Activated T-cell treated with anti-CD3 and anti-CD28 coated beads, Interleukin-2, amount 50 U/mL, for 24 hours (primary cell): ENCODE measurements at places on chromosomes 12 and 14.

DNA sequence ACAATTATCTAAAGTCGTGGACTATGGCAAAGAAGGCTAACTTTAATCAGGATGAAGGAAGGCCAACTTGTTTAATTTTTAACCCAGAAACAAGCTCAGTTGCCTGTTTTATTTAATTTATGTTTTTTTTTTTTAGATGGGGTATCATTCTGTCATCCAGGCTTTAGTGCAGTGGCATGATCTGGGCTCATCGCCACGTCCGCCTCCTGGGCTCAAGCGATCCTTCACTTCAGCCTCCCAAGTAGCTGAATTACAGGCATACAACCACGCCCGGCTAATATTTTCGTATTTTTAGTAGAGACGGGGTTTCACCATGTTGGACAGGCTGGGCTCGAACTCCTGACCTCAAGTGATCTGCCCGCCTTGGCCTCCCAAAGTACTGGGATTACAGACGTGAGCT, 19.7 kb downstream of the NUDT4 start:
- DNase-seq, result no peak

GRCh38 chr12:97757481-97758193, 295.0 kb downstream of the RMST start:
- DNase-seq, result no peak

DNA sequence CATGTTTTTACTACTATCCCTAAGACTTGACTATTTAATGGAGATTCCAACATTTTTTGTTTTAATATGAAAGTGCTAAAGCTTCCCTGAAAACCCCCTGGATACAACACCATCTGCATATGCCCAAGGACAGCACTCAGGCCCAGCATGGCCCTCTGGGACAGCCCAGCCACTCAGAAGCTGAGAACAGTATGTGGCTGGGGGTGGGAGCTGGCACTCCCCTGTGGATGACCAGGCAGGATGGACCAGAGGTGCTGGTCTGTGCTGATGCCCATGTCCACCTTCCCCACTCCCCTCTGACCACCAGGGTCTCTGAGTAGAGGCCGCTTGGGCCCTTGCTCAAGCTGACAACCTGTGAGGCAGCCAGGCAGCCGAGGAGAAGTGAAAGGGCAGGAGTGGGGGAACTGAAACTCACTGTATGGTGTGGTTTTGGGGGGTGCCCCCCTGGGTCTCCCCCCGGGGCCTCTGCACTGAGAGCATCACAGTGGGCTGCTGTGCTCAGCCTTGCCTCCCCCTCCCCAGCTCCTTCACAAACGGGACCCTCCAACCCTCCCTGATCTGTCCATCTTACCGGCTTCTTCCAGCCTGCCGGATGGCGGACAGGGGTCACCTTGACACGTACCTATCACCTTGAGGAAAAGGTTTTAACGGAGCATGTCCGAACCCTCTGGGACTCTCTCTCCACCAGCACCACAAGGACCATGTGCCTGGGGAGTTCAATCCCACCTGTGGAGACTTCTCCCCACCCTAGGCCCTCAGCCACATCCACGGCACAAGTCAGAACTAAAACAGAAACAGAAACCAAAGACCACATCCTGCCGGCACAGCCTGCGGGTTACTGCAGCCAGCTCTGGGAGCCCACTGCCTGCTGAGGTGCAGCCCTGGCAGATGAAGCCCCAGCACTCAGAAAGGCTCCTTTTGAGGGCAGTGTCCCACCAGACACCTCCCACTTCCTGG, at the start of gene TMEM229B:
TMEM229B (minus strand) TSS at position 785 of the 957 bp plus-strand sequence. CDS start 14,798 bp downstream, outside the sequence.
- DNase-seq, result peak; percentile 80

DNA sequence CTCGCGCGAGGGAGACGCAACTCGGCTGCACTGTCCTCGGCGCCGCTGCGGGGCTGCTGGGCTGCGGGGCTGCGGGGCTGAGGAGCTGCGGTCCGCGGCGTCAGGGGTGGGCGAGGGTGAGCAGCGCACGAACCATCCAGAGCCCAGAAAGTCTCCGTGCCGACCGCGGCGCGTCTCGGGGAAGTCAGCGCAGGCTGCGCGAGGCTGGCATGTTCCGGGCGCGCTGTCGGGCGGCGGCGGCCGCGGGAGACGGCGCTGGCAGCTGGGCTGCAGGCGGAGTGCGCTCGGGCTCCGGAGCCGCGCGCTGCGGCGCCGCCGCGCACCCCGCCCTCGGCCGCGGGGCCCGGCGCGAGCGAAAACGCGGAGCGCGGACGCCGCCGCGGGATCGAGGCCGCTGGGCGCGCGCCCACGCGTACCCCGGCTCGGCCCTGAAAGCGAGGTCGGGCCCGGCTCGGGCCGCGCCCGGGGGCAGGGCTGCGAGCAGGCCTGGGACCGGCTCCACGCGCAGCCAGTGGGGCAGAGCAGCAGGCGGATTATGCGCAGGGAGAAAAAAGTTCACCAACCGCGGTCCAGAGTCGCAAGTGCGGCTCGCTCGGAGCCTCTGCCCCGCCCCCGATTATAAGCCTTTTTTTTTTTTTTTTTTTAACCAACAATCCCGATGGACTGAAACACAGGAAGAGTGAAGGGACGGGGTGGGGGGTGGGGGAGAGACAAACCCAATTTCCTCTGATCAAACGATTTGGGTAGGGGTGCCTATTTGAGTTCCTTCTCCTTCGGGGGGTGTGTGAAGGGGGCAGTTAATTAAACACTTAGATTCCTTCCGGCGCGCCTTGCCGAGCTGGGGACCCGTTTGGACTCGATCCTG, at the start of gene PRICKLE1:
PRICKLE1 (minus strand) TSS at position 282 of the 865 bp plus-strand sequence. CDS start 117,230 bp downstream, outside the sequence.
- DNase-seq, result peak; percentile 55

DNA sequence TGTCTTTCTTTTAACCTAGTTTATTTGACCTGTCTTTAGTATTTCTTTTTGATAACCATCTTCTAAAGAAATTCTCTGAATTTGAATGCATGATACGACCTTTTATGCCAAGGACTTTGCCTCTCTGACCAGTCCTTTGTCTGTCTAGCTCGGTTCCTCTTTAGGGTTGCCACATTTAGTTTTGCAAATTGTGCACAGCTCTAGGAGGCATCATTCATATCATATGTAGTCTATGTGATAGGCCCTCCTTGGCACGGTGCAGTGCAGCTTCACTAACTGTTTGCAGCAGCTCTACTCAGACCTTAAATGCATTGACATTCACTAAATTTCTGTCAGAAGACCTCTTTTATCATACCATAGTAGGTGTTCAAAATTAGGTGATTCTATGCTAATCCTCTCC, 75.6 kb downstream of the USP15 start:
- no peak for DNase-seq

DNA sequence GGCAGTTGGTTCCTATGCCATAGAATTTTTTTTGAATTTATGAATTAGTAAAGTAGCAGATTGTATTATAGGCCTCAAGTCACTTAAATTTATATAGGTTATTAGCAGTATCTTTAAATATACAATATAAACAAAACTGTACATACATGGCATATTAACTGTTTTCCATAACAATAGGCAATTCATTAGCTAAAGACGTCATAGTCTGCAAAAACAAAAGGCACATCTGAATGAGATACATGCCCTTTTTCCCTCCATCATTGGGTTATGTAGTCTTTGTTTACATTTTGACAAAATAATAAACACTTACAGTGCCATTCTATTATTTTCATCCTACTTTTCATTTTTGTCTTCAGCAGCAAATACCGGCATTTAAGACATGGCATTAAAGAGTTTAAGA, 1.1 kb upstream of the VCPKMT start:
- no peak for DNase-seq

GRCh38 chr12:64997858-64998257, 123.2 kb downstream of the WIF1 start:
- no peak for DNase-seq

DNA sequence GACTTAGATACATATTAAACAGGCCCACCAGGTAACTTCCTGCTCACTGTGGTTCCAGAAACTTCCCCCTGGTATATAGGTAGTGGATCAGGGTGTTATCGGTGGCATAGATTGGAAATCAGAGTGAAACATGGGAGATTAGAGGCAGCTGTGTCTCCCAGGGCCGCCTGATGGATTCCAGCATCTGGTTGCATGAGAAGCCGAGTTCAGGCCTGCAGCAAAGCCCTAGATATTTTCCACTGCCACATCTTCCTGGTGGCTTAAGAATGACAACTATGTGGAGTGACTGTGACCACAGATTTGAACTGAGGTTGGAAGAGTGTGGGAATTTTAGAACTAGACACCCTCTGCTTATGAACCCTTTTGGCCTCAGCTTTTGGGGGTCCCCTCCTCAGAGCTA, 184.8 kb upstream of the NTF3 start:
- DNase-seq, result no peak

GRCh38 chr14:24051789-24052655, at the start of gene CARMIL3:
CARMIL3 (plus strand) TSS chr14:24052009; CDS start chr14:24052154, 145 bp downstream.
- peak; percentile 79 for DNase-seq

DNA sequence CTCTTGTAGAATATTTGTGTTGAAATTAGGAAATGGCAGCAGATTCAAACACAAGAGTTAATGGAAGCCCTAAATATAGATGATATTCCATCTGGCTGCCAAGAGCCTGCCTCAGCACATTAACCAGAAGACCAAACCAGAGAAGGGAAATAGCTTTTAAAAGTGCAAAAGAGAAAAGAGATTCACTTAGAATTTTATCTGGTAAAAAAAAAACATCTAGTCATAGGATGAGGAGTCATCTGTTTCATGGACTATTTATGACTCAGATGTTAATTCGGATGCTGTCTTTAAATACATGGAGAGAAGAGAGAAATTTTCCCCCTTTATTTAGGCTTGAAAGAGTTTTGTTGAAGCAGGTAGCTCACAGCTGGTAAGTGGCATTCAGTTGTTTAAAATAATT, 201.6 kb upstream of the NUDT4 start:
- no peak for DNase-seq

- DNase-seq, result peak; percentile 58
Measured at GRCh38 chr12:8644345-8645248, 18.0 kb downstream of the MFAP5 start.

GRCh38 chr12:6044082-6044481, 80.4 kb downstream of the VWF start:
- DNase-seq, result no peak

- DNase-seq, result no peak
Measured at GRCh38 chr12:85920324-85920947, 46.3 kb downstream of the NTS start.

DNA sequence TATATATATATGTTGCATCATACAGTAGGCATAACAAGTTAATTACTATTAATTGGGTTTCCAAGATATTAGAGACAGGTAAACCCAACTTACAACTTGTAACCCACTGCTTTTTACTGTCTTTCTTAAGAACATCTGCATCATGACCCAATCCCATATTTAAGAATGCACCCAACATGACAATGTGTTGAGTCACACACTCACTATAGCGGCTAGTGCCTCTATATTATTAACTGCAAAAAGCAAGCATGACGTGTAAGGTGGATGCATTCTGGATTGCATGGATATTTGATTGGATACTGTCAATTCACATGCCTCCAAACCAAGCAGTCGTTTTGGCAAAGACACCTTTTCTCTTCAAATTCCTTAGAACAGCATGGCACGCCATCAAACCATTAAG, 68.2 kb downstream of the KSR2 start:
- no peak for DNase-seq

DNA sequence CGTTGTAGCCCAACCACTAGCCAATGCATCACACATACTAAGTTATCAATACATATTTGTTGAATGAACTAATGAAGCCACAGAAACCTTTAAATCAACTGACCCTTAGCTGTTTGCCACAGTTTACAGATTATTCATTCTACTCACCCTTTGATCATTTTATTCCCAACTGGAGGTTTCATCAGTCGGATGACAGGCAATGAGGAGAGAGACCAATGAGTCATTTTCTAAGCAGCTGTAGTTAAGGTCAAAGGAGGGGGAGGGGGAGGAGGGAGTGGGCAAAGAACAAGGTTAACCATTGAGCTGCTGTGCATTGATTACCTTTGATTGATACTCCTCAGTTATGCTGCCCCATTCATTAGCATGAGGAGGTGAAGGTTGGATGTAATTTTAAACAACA, 469.5 kb downstream of the VRK1 start:
- no peak for DNase-seq

GRCh38 chr12:52818388-52818787, 4.5 kb upstream of the KRT4 start:
- no peak for DNase-seq

GRCh38 chr14:61549425-61549824, 145.9 kb upstream of the HIF1A start:
- no peak for DNase-seq

- no peak for DNase-seq
Measured at GRCh38 chr14:78154827-78155226, 15.3 kb upstream of the NRXN3 start.

GRCh38 chr12:113276946-113277500, 55.8 kb downstream of the TPCN1 start:
- no peak for DNase-seq

GRCh38 chr14:69042787-69043444, 63.8 kb upstream of the ACTN1 start:
- no peak for DNase-seq

DNA sequence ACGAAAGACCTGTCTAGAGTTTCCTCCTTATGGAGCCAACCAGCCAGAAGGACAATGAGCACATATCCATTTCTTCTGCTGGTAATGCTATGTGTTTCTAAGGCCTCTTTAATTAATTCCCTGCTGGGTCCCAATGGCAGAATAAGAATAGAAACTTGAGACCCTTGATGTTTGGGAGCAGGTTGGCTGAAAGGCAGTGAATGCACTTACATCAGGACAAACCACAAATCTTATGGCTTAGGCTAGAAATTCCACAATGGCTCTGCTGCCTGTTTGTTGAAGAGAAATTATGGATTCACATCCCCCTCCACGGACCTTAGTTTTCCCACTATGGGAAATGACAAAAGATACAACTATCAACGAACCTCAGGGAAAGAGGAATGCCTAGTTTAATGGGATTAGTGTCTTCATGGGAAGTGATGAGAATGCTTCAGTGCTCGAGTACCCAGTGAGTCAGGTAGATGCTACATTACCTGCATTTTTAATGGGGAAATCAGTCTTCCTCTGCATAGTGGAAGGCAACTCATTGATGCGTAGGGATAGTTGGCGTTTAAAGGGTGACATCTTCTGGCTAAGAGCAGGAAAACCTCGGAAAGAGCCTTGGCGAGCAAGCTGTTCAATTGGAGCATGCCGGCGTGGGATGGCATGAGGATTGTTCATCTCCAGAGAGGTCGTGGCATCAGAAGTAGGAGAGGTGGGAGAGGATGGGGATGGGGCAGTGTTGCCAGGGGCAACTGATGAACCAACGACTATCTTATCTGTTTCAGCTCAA, 46.5 kb downstream of the PAPLN start:
- DNase-seq, result no peak
